ENCODE measurements at places on chromosomes 7 and 10.

- peak; percentile 90 for DNase-seq
Observed at GRCh38 chr10:101032637-101033224, 1.7 kb downstream of the SFXN3 start.

- DNase-seq = no peak
Observed at GRCh38 chr10:131172433-131172832, 139.1 kb downstream of the TCERG1L start.

GRCh38 chr10:119637631-119638030, 13.5 kb upstream of the BAG3 start:
- DNase-seq = no peak

GRCh38 chr7:143487566-143487965, 9.9 kb downstream of the TAS2R41 start:
- DNase-seq = peak; percentile 33

DNA sequence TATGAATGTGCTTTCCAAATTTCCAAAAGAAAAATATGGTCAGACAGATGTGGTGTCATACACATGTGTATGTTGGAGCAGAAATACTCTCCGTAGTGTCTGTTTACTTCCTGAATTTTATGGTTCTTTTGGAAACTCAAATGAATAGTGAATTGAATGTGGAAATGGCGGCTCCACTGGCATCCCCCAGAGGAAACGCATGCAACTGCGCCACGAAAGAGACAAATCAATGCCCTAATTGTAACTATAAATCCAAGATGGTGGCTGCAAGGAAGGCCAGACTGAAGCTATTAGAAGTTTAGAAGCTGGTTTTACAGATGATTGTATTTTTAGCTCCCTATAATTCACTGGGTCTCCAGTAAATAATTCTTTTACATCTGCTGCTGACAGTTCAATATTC, 246.7 kb downstream of the FGFR2 start:
- no peak for DNase-seq

DNA sequence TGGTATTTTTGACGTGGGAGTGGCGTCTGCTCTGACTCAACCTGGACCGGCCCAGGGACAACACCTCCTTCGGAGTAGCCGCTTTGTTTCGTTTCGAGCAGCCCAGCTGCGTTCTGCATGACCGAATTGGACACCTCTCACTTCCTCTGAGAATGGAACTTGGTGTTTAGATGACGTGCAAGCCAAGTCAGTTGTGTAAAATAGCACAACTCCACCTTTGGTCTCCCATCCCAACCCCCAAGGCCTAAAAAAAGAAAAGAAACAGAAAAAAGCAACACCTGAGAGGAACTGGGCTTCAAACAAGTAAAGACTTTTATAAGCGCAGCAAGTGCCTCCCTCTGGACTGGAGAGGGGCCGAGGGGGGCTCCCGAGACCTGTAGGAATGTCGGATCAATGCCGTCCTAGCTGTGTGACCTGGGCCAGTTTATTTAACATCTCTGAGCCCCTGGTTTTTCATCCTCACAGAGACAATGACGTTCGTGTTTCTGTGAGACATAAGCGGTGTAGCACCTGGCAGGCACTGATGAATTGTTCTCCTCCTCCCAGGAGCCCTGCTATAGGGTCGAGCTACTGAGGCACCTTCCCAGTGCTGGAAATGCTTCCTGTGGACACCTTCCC, 52.0 kb upstream of the SMNDC1 start:
- peak; percentile 69 for DNase-seq
